ENCODE measurements at places on chromosomes 6 and 20.

DNA sequence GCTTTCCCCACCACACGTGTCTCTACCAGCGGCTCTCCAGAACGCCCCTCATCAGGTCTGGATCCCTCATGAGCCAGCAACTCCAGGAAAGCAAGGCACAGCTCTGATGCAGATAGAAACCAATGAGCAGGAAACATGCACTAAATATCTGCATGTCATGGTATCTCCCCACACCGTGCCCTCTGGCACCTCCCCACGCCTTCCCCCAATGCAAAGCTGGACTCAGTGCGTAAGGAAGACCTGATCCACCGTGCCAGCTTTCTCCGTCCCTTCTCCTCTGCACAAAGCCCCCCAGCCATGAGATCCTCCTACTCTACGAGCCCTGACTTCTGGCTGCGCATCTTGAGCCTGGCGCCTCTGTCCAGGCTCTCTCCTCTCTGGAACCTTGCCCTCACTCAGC lies 9.4 kb downstream of the PDE10A start:
- no peak for DNase-seq

DNA sequence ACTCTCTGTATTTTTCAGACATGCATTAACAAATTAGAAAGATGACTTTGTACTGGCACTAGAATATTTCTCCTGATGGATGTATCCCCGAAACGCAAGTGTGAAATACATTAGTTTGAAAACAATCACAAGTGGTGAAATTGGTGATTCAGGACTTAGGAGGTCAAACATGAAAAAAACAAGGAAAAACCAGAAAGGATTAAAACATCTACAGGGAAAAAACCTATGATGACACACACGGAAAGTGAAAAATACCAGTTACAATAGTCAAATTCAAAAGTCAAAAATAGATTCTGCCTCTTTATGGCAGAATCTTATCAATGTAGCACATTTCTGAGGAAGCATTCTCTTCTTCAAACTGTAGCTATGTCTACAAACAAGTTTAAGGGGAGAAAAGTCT lies 129.0 kb upstream of the SGK1 start:
- DNase-seq = no peak

- no peak for DNase-seq
These were observed 143.7 kb upstream of the GGTLC1 start for GRCh38 chr20:24132246-24132645.

GRCh38 chr6:163548624-163549023 lies 134.1 kb downstream of the QKI start:
- DNase-seq = no peak

DNA sequence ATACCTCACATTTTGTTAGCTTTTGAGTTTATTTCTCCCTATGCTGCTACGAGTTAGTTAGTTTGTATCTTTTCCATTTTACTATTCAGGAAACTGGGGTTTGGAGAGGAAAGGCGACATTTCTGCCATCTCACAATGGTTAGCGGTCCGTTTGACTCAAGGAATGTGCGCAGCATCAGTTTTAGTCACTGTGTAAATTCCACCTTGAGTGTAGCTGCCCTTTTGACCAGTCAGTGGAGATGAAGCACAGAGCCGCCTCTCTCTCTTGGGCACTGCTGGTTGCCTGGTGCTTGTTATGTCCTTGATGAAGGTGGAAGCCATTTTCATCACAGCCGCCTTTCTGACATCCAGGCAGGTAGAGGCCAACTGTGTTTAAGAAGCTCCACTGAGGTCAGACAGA lies 185.5 kb downstream of the SCP2D1 start:
- no peak for DNase-seq

GRCh38 chr6:107344981-107345380 lies 114.4 kb downstream of the PDSS2 start:
- DNase-seq = no peak

DNA sequence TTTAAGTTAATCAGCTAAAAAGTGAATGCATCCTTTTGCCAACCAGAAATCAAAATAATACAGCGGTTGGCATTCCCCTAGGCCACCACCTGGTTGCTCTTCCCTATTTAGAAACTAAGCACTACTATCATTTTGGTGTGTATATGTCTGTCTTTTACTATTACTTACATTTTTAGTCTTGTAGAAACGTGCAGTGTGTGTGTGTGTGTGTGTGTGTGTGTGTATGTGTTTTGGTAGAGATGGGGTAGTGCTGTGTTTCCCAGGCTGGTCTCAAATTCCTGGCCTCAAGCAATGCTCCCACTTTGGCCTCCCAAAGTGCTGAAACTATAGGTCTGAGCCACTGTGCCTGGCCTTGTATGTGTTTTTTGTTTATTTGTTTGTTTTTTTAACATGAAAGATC lies 27.4 kb downstream of the MYO6 start:
- DNase-seq = no peak

- no peak for DNase-seq
These were observed 95.1 kb downstream of the LIN28B start for GRCh38 chr6:105051941-105052471.

DNA sequence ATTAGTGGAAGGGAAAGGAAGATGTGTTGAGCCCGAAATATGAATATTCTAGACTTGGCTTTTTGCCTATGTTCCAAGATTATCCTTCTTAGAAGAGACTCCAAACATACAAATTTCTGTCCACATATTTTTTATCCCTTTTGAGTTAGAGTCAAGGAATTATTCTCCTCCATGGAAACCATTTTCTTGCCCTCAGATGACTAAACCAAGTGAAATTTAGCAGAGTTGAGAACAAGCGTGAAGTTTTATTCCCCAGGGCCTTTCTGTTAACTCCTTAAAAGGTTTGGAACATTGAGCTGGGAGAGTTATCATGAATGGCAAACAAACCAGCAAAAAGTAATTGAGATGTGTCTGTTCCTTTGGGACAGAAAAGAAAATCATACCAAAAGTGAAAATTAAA lies 286.1 kb upstream of the PLCB4 start:
- DNase-seq = no peak

DNA sequence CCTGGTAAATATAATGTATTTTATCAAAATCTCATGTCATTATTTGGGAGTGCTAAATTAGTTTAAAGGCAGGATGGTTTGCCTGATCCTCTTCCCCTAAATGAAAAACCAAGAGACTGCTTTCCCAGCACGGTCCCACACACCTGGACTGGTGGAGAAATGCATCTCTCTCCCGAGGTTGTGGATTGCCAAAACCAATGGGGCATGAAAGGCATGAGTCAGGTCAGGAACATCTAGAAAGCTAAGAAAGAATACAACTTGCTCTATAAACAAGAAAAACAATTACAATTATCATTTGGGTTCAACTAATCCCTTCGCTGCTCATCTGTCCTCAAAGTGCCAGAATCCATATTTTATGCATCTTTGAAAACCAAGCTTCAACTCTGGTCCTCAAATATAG lies 308.3 kb upstream of the IRAK1BP1 start:
- no peak for DNase-seq

GRCh38 chr6:71226151-71226550 lies 62.5 kb upstream of the OGFRL1 start:
- no peak for DNase-seq

DNA sequence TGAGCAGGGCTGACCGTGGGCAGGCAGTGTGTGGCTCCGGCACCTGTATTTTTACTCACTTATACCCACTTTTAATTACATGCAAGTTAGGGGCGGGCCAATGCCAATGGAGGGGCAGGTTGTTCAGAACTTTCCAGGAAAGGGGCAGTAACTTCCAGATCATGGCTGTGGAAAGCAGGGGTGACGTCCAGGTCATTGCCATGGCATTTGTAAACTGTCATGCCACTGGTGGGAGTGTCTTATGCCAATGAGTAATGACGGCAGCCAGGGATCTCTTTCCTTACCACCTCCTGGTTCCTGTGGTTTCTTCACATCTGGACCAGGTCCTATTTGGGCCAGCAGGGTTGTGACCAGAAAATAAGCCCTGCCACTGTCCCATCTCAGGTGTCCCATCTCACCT lies 258.7 kb downstream of the THBS2 start:
- DNase-seq = no peak

DNA sequence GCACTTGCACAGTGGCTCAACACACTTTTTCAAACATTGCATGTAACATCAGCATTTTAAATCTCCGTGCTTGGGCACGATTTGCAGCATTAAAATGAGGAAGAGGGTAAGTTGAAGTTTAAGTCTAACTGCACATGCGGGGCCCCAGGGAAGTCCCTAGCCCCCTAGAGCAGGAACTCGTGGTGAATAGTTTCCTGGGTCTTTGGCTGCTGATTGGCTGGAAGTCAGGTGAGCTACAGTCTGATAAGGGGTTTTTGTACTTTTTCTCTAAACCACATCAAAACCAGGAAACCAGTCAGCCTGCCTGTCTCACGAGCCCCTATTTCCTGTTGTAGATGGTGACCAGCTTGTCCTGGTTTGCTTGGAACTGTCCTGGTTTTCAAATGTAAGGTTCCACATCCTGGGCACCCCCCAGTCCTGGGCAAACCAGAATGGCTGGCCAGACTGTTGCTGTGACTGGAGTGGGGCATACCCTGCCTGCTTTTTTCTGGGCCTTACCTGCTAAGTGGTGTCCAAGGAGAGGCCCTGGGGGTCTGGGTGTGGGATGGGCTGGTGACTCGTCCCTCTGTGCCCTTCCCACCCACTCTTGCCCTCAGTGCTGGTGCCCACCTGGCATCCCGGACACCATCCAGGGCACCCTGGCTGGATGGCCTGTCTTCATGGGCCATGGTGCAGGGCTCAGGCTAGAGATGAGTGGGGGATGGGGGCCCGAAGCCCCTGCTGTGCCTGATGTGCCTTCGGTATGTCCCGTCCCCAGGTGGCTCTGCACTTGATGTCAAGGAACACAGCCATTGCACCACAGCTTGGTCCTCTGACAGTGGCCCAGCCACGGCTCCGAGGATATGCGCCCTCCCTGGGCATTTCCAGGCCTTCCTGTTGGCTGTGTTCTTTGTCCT lies 31.8 kb downstream of the SUN5 start:
- DNase-seq = peak; percentile 75

DNA sequence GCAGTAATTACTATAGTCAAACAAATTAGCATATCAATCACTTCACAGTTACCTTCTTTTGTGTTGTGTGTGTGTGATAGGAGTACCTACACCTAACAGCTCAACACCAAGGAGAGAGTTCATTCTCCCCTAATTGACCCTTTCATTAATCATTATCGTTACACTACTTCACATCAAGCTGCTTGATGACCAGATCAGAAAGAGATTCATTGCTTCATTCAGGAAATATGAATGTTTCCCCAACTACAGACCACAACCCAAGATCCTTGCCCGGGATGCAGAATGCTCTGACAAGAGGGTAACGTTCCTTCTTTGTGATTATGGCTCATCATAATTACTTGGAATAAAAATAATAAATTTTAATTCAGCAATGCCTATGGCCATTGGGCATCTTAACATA lies 132.7 kb downstream of the PKHD1 start:
- no peak for DNase-seq

GRCh38 chr6:111843347-111844147 lies 29.7 kb downstream of the FYN start:
- peak; percentile 64 for DNase-seq

- peak; percentile 26 for DNase-seq
These were observed 38.4 kb upstream of the ARHGAP18 start for GRCh38 chr6:129748212-129748900.

DNA sequence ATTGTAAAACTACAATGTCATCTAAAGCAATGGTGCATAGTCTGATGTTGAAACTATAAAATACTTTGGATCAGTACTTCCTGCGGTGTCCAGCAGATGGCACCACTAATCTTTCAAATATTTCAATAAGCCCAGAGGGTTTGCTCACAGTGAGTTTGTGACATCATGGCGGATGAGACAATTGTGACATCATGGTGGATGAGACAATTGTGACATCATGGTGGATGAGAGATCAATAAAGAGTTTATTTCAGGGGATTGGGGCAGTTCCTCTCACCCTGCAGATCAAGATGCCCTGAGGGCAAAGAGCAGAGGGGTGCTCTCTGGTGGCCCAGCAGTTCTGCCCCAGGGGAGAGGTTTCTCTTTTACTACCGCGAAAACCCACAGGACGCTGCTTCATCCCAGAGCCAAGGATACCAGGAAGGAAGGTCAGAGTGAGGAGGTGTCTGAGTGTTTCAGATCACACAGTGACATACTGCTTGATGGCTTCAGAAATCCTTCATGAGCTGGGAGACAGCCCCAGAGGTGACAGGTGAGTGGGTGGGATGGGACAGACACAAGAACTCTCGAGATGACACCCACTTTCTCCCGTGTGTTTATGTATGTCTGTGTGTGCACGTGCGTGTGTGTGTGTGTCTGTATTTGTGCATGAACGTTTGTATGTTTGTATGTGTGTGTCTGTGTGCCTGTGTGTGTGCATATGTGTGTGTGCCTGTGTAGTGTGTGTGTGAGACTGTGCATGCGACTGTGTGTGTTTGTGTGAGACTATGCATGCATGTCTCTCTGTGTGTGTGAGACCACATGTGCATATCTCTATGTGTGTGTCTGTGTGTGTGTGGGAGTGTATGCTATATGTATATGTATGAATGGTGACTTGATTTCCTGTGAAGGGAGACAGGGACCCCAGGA lies 7.3 kb upstream of the ULBP2 start:
- DNase-seq = peak; percentile 63

- peak; percentile 55 for DNase-seq
These were observed 53.1 kb upstream of the FAM83D start for GRCh38 chr20:38873050-38873581.

DNA sequence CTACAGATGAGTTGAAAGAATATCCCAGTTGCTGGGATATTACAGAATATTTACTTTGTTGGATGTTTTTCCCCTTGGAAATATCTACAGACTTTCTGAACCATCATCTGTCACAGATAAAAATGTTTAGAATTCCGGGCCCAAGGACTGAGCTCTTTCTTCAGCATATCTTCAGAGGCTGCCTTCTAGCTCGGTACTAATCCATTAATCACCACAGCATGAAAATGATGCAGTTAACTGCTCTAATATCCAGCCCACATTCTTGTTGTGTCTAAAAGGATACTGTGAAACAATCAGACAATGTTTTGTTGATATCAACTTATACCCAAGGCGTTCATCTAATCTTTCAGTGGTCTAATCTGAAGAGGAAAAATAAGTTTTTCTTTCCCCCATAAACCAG lies 247.4 kb downstream of the TBC1D32 start:
- DNase-seq = no peak

DNA sequence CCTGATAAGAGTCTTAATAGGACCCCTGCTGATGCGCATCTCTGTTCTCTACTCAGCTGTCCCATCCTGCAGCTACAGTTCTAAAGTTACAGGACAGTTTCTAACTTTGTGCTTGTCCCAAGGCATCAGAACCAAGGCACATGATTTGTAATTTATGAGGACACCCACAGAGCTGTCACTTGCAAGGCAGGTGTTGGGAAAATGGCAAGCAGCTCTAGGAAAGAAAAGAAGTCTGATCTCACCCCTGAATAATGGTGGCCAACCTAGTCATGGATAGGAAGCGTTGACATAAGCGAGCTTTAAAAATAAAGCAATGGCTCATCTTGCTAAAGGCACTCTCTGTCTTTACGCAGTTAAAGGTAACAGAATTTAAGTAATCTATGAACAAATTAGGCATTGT lies 127.6 kb upstream of the VGLL2 start:
- no peak for DNase-seq

- no peak for DNase-seq
These were observed 53.3 kb downstream of the MYO6 start for GRCh38 chr6:75802366-75802765.

GRCh38 chr6:11552442-11552841 lies 14.9 kb downstream of the TMEM170B start:
- DNase-seq = no peak

- no peak for DNase-seq
These were observed 76.3 kb downstream of the ASXL1 start for GRCh38 chr20:32434434-32434833.

- no peak for DNase-seq
These were observed 64.3 kb downstream of the NOL4L start for GRCh38 chr20:32520927-32521203.

- no peak for DNase-seq
These were observed 67.7 kb upstream of the ZFP64 start for GRCh38 chr20:52259295-52259694.

- DNase-seq = no peak
These were observed 54.0 kb downstream of the STK4 start for GRCh38 chr20:45020236-45020886.

All from T follicular helper cell (primary cell).